ENCODE measurements at places on chromosomes 12 and 14. TPM values are rescaled to one million over a fixed set of nuclear protein-coding genes. Genes with fewer than 3 reads are reported as not detected.

The NFE2 gene
- total RNA-seq: not detected

DNA sequence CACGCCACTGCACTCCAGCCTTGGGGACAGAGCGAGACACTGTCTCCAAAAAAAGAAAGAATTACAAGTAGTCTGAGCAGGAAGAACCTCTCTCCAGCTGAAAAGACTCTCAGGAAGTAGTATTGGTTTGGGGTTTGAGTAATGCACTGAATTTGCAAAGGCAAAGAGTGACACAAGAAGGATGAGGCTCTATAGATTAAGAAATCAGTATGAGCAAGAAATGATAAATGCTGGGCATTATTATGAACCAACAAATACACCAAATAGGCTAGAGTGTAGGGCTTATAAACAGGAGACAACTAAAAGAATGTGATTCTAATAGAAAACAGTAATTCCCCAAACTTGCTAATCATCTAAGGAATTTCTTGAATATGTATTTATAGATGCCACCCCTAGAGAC is 2.6 kb upstream of the SLC35E3 start:
- H3K4me1 ChIP-seq: peaks cover 23% of the 10 kb centered on the region
- no peak for DNase-seq
- H3K27ac ChIP-seq: no peak overlapping the region
- H3K4me3 ChIP-seq: no peak overlapping the region

GRCh38 chr12:24200010-24200409 is 250.5 kb upstream of the SOX5 start:
- no peaks in the 10 kb centered on the region for H3K36me3 ChIP-seq
- H3K4me3 ChIP-seq: no peak overlapping the region
- no peaks in the 10 kb centered on the region for H3K27me3 ChIP-seq
- no peaks in the 10 kb centered on the region for H3K4me1 ChIP-seq
- H3K27ac ChIP-seq: no peak overlapping the region
- no peak for DNase-seq

DNA sequence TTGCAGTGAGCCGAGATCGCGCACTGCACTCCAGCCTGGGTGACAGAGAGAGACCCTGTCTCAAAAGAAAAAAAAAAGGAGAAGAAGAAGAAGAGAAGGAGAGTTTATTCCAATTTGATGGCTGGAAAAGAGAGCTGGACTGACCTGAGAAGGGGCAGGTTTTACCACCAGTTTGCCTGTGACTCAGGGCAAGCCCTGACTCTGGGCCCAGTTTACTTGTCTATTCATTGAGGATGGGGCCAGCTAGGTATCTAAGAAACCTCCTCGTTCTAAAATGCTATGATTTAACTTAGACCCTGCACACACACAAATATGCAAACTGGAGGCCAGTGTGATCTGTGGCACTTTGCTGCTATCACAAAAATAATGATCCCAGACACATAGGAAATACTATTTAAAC is 155.0 kb downstream of the FOXN3 start:
- no peak overlapping the region for H3K27ac ChIP-seq
- no peaks in the 10 kb centered on the region for H3K27me3 ChIP-seq
- no peak overlapping the region for H3K4me3 ChIP-seq

- DNase-seq: no peak
- no peak overlapping the region for H3K27ac ChIP-seq
- no peaks in the 10 kb centered on the region for H3K36me3 ChIP-seq
- no peak overlapping the region for H3K4me3 ChIP-seq
- H3K4me1 ChIP-seq: peaks cover 3% of the 10 kb centered on the region
- H3K27me3 ChIP-seq: no peaks in the 10 kb centered on the region
These were observed 14.4 kb downstream of the TSPAN9 start for GRCh38 chr12:3091382-3092241.

DNA sequence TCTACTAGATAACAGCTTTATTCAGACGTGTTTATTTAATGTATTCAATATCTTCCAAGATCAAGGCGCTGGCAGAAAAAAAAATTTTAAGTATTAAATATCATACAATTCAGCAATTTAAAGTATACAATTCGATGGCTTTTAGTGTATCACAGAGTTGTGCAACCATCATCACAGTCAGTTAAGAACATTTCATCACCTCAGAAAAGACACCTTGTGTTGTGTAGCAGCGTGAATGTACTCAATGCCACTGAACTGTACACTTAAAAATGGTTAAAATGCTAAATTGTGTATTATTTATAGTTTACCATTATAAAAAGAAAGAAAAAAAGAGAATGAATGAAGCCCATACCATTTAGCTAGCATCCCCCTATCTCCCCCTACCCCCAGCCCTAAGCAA is 96.4 kb downstream of the RIN3 start:
- H3K4me1 ChIP-seq: peaks cover 13% of the 10 kb centered on the region
- no peaks in the 10 kb centered on the region for H3K36me3 ChIP-seq
- no peak for DNase-seq
- H3K27me3 ChIP-seq: no peaks in the 10 kb centered on the region
- H3K4me3 ChIP-seq: no peak overlapping the region

DNA sequence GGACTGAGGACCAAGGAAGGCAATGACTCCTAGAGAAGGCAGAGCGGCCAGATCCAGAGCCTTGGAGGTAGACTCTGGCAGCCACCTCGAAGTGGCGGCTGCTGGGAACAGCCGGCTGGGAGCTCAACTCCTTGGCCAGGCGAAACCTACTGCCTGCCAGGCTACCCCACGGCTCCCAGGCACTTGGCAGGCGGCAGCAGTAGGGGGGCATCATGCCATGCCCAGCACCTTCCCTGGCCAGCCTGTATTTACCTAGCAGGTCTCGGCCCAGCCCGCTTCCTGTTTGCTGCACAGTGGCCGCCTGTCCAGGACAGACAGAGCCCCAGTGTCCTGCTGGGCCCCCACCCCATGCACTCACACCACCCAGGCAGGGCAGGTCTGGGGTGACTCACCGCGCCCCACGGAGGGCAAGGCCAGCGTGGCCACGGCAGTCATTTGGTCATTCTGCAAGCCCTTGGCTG is 10.2 kb downstream of the TRPV4 start:
- H3K27ac ChIP-seq: no peak overlapping the region
- no peak overlapping the region for H3K4me3 ChIP-seq
- DNase-seq: no peak

- no peak for DNase-seq
- peaks cover 34% of the 10 kb centered on the region for H3K27me3 ChIP-seq
- H3K4me1 ChIP-seq: peaks cover 36% of the 10 kb centered on the region
- H3K27ac ChIP-seq: peak overlapping the region; percentile 36
- no peak overlapping the region for H3K4me3 ChIP-seq
These were observed 1.8 kb upstream of the AHNAK2 start for GRCh38 chr14:104979758-104980610.
